ENCODE measurements at places on chromosomes 3 and 15. TPM values are rescaled to one million over a fixed set of nuclear protein-coding genes. Genes with fewer than 3 reads are reported as not detected.

Gene ADAMTS17
- 0.18 TPM for total RNA-seq

Gene LMAN1L
- total RNA-seq: not detected

Gene NUP210
- total RNA-seq: 41.7 TPM

Gene PAQR9
- 4.1 TPM for total RNA-seq

Gene PYGO1
- 7.9 TPM for total RNA-seq

Gene ZNF502
- 1.8 TPM for total RNA-seq

All from A549 treated with ZK216348 at 1 μM for 4 hours (cell line).